ENCODE measurements at places on chromosomes 11 and 22.

DNA sequence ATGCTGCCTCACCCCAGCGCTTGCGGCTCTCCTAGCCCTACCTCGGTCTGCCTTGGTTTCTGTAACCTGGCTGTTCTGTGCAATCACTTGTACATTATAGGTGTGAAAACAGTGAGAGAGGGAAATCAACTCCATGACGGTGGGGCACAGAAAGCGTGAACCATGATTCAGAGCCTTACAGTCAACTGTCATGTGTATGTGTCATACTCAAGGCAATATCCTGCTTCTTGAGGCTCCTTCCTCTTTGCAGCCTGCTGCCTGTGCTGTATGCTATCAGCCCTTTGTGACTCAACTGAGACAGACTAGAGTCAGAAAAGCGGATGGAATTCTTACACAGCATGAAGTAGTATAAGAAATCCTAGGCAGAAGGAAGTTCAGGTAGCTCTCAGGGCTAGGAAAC lies 2.1 kb downstream of the NRIP3 start:
- DNase-seq = peak; percentile 46

GRCh38 chr11:66150140-66150539 lies 80.1 kb downstream of the PACS1 start:
- DNase-seq = no peak

DNA sequence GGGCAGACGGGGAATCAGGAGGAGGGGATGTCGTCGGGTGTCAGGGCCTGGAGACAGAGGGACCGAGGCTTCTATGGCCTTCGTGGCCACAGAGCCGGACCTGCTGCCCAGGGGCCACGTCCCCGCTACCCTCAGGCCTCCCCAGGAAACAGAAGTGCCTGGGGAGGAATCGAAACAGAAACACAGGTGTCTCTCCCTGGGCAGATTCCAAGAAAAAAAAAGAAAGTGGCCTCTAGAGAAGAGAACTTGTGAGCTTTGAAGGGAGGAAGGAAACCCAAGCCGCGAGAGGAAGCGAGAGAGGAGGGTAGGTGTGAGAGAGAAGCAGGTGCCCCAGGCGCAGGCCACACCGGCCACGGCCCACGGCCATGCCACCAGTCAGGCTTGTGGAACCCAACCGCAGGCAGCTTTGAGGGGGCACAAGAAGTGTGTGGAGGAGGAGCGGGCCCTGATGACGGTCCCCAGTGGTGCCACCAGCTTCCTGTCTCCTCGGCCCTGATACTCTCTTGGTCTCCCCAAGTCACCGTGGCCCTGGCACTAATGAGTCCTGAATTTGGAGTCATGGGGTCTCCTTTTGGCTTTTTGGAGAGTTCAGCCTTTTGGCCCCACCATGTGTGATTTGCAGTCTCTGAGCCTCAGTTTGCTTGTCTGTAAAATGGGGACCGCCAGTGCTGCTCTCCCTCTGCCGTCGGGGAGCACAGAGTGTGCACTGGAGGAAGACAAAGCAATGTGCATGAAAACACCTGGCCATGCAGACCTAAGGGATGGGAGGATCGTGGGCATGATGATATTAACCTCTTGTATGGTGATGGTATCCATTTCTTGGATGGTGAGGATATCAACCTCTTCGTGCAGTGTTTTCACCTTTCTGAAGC lies 25.2 kb downstream of the LIF start:
- DNase-seq = peak; percentile 70

DNA sequence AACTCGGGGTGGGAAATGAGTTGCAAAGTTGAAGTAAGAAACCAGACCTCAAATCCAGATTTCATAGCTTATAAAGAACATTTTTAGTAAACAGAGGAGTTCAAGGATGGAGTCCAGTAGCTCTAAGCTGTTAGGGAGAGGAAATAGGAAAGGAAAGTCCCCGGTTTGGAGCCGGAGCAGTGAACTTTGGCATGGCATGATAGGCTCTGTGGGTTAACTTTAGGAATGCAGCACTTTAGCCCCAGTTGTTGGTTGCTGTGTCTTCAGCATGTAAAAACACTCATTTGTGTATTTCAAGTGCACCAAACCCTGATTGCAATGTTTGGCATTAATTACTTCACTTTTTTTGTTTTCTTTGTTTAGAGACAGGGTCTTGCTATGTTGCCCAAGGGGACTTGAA lies 8.6 kb upstream of the PIK3IP1 start:
- no peak for DNase-seq

DNA sequence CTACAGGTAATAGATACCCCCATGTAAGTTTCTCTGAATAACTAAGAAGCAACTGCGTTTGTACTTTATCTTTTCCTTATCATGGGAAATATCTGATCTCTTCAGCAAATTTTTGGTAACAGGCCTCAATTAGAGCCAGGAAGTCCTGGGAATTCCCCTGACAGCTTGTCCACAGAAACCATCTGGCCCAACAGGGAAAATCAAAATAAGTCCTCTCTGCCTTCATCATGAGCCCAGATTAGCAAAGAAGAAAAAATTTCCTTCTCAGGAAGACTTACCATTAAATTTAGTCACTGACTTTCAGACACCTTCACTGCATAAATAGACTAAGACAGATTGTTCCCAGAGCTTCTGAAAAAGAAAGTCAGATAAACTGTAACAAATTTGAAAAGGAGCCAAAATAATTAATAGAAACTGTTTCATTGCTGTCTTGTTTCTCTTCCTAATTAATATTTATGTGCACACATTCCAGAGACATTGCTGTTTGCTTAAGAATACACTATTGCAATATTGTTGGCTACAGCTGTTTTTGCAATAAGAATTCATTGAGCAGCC lies 278.1 kb upstream of the FAT3 start:
- DNase-seq = no peak

GRCh38 chr11:13924801-13925327 lies 37.7 kb upstream of the SPON1 start:
- DNase-seq = no peak

GRCh38 chr11:7278314-7278917 lies 26.7 kb downstream of the SYT9 start:
- DNase-seq = no peak

GRCh38 chr11:30406978-30407762 lies 84.3 kb downstream of the ARL14EP start:
- no peak for DNase-seq

- no peak for DNase-seq
Observed at GRCh38 chr11:100872951-100873740, 186.1 kb downstream of the ARHGAP42 start.

GRCh38 chr22:18933914-18934313 lies 2.2 kb downstream of the PRODH start:
- no peak for DNase-seq

DNA sequence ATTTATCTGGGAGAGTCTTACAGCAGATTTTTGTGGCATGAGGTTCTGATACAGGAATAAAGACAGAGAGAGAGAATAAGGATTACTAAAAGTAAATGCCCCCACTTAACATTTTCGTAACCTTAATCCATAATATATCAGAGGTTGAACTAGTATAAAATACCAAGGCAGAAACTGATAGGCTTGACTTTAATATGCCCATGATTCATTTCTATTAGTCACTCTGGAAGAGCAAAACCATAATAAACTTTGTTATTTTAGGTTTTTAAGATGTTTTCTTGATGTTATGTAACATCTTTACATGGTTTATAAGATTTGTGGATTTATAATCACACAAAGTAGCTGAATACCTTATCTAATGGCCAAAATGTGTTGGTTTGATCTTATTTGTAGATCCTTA lies 19.1 kb downstream of the GUCY1A2 start:
- DNase-seq = no peak

- peak; percentile 86 for DNase-seq
Observed at GRCh38 chr11:61816736-61817455, at the start of gene FADS1. Gene FADS1, minus strand, starts transcription at chr11:61817003. Its CDS starts 74 bp downstream, at chr11:61816929.

DNA sequence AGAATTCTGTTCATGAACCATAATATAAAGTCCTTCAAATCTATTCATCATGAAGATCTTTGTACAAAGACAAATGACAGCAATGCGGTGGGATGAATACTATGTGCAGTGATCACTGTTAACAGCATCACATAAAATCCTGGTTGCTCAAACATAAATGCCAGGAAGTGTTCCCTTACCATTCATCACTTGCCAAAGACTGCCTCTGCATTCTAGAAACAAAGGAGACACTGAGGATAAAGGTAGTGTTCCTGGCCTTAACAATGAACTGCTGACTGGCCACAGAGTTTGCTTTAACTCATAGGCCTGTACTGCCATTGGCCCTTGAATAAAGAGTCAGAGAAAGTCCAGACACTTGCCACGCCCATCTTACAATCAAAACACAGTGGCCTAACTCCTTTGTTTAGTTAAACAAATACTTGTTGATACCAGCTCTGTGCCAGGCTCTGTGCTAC lies 29.5 kb downstream of the C2CD3 start:
- no peak for DNase-seq

DNA sequence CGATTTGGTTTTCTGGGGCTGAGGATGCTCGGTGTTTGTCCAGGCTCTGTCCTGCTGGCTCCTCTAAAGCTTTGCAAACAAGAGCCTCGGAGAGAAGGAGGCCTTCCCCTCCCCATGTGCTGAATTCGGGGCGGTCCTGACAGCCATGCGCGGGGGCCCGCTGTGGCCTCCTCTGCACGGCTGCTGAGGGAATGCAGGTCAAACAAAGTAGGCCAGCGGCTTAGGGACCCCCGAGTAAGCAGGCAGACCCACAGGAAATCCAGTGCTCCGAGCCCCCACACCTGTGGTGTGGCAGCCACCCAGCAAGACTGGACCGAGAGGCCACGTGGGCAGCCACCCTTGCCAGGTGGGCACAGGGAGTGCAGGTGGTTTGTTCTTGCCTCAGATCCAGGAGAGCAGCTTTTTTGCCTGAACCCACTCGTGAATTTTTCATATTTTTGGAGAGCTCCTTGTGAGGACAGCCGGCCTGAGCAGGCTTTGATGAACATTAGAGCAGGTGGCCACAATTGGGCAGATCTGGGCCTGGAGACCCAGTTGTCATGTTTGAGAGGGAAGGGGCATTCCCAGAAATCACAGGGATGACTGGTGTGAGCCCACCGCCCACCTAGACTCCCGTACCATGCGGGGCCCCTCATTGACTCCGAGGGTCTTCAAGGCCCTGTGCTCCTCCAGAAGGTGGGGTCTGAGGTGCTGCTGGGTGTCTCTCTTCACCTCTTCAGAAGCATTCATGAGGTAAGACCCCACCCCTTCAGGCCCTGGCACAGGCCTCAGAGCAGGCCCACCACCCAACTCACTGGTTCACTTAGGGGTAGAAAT lies 43.0 kb upstream of the KCNQ1OT1 start:
- DNase-seq = no peak

- DNase-seq = no peak
Observed at GRCh38 chr11:111026241-111026640, 219.3 kb upstream of the POU2AF2 start.

- no peak for DNase-seq
Observed at GRCh38 chr22:25869771-25870170, 127.8 kb downstream of the MYO18B start.

- DNase-seq = no peak
Observed at GRCh38 chr11:62445314-62445740, 26.5 kb downstream of the SCGB1A1 start.

DNA sequence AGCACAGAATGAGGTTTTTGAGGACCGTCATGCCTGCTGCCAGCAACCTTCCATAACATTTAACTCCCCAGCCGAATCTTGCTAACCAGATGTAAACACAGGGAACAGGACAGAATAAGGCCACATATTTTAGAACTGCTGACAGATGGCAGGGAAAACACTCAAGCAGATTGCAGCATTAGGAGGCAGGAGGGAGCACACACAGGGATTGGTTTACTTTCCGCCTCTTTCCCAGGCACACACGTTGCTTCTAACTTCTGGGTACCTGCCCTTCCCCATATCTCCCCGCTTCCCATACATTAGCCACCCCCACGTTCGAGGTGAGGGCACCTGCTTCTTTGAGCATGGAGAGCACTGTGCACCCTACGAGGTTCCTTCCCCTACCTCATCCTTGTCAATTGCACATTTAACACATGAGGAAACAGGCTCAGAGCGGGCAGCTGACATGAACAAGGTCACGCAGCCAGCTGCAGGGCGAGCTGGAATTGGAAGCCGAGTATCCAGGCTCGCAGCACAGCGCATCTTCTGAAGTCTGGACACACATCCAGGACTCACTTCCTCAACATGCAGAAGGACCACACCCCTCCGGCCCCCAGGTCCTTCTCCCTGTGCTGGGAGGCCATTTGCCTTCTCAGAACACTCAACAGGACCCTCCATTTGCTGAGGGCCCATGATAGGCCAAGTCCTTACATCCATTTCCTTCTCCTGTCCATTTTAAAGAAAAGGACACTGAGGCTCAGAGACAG lies 18.7 kb downstream of the ASPHD2 start:
- DNase-seq = no peak

DNA sequence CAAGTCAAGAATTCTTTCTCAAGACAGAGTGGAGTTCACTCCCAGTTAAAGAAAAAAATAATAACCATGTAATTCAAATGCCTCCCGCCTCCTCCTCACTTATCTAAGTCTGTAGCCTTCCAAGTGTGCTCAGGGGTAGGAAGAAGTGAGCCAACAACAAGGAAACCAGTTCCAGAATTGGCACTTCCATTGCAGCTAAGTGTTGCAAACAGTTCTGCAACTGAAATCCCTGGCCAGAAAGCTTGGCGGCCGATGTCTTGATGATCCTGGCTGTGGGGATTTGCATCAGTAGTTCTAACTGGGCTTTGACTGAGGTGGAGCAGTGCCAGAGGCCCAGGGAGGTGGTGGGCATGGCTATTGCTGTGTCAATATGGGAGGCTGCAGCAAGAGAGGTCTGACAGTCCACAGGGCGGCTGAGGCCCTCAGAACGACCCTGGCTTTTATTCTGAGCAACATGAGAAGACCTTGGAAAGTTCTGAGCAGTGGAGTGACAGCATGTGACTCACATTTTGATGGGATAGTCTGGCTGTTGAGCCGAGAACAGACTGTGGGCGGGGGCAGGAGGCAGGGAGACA lies 19.2 kb downstream of the DHCR7 start:
- DNase-seq = no peak

- DNase-seq = no peak
Observed at GRCh38 chr11:100791860-100792259, 104.8 kb downstream of the ARHGAP42 start.

- no peak for DNase-seq
Observed at GRCh38 chr11:112355726-112356125, 95.1 kb upstream of the PLET1 start.

GRCh38 chr11:78828676-78829075 lies 254.0 kb upstream of the NARS2 start:
- DNase-seq = no peak

DNA sequence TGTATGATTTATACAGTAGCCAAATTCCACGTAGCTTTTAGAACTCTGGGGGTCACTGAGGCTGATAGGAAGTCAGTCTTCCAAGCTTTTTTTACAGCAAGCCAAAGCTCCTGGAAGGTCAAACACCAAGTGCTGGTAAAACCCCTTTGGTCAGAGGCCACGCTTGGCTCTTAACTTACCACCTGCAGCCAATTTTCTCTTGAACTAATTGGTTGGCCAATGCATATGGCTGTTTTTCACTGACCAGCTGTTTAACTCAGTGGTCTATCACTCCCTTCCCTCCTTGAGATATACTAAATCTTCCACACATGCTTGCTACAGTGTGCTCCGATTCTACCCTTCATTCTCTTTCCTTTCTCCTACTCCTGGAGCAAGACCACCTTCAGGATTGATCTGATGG lies 116.0 kb downstream of the FAR1 start:
- DNase-seq = no peak

Data from activated naive CD8-positive, alpha-beta T cell treated with anti-CD3 and anti-CD28 coated beads, Interleukin-2, amount 50 U/mL, for 24 hours (primary cell).